ENCODE measurements at places on chromosomes 6 and 20.

- no peak for DNase-seq
Observed at GRCh38 chr6:140011537-140011936, 637.1 kb upstream of the CITED2 start.

GRCh38 chr20:45032781-45033180 is 66.5 kb downstream of the STK4 start:
- DNase-seq, result no peak

DNA sequence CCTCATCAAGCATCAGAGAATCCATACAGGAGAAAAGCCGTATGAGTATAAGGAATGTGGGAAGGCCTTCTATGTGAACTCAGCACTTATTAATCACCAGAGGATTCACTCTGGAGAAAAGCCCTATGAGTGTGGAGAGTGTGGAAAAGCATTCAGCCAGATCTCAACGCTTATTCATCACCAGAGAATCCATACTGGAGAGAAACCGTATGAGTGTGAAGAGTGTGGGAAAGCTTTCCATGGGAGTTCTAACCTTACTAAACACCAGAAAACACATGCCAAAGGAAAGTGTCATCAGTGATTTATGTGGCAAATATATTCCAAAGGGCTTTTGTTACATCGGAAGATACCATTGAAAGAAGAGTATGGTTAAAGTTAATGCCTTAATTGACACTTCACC is 25.4 kb downstream of the ZKSCAN8 start:
- no peak for DNase-seq

DNA sequence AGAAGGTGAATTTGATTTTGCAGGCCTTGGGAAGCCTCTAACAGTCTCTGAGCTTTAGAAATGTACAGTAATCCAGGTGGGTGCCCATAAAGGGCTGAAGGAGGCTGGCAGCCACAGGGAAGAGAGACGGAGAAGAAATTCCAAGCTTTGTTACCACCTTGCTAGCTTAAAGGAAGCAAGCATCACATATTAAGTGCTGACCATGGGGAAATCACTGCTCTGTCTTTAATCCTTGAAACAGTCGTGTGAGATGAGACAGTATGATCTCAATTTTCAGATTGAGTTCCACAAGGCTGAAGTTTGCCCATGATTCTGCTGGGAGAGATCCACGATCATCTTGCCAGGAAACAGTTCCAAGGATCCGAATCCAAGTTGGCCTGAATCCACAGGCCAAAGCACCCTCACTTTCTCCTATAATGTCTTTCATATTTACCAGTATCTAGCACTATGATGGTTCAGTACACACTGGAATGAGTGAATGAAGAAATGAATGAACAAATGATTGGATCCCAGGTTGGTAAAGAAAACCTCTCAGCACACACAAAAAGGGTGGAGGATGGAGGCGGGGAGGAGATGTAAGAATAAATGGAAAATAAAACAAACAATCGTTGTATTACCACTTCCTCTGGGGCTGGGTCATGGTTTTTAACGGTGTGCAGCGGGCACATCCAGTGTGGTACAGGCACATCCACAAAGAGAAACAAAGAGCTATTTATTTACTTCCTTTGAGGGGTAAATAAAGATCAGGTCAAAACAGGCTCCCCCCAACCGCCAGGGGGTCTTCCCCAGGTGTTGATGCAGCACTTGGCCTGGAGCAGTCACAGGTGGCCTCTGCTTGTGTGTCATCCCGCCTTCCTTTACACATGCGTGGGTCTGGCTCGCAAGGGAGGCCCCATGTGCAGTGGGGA is 28.2 kb upstream of the TAF8 start:
- no peak for DNase-seq

DNA sequence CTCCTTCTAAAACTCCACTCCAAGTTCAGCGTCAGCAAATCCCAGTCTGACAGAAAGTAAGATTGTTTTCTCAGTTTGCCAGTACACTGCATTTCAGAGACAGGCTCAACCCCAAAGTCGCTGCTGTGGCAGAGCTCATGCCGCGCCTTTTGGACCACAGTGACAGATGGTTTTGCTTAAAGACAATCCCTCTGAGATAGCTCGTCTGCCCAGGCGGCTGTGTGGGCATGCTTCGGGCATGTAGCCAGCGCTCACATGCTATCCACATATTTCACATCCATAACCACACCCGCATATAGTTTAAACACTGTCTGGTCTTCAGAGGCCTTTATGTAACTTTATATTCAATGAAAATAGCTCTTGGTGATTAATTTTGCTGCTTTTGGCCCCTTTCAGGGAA is 14.7 kb upstream of the PXDC1 start:
- DNase-seq, result no peak
